ENCODE measurements at places on chromosomes 3 and 15.

GRCh38 chr3:6251612-6252400, 609.1 kb upstream of the GRM7 start:
- no peak for DNase-seq

- no peak for DNase-seq
These were observed 568.3 kb downstream of the AGBL1 start for GRCh38 chr15:86647810-86648440.

DNA sequence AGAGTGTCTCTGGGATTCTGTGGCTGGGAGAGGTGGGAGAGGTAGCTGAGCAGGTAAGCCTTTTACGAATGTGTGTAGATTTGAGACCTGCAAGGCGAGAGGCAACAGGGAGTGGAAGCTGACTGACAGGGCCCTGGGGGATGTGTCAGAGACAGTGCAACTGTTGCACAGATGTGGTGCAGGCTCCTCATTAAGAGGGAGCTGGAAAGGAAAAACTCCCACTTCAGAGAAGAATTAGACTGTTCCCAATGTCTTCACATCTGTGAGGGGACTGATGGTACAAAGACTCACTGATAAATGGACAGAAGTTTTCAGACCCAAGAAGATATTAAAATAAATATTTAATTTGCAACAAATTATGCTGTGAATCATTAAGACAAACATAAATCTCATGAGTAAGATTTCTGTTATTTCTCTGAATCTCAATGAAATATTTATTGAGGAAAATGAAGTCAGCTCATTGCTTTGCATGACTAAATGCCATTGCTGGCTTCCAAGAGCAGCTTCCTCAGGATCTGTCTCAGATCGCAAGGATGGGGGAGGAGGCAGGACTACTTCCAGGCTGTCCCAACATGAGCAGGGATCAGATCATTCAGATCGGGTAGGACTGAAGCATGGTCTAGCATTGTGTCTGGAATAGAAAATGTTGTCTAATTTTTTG, 127.3 kb upstream of the ROPN1 start:
- peak; percentile 45 for DNase-seq

- peak; percentile 60 for DNase-seq
These were observed 77.2 kb downstream of the TBC1D2B start for GRCh38 chr15:78000091-78000926.

DNA sequence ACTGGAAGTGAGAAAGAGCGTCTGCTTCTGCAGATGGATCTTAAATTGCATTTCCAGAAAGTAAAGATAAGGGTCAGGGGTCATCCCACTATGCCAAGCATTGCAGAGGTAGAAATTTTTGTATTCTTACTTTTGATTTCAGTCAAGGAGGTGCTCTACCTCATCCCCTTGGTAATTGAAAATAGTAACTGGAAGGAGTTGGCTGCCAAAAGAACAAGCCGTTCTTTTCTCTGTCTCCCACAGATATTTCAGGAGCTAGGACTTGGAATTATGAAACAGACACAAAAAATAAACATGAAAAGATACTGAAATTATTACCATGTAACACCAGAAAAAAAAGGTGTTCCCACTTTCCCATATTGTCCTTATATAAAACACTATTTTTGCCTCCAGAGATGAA, 309.9 kb upstream of the UMPS start:
- no peak for DNase-seq

GRCh38 chr3:135878501-135878900, 87.0 kb upstream of the PPP2R3A start:
- no peak for DNase-seq

DNA sequence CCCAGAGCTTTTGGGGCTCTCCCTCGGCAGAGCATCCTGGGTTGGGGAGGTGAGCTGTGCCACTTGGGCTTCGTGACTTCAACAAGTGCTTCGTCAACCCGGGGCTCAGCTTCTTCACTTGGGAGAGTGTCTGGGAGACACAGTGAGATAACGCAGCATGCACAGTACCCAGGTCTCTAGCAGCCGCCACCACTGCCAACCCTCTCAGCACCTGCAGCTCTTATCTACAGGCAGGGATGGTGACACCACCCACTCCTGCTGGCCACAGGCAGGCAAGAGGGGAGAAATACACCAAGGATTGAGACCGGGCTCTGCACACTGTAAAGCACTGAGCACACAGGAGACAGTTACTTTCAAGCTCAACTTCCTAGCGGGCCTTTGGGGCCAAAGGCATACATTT, 11.6 kb downstream of the TKT start:
- DNase-seq, result no peak

DNA sequence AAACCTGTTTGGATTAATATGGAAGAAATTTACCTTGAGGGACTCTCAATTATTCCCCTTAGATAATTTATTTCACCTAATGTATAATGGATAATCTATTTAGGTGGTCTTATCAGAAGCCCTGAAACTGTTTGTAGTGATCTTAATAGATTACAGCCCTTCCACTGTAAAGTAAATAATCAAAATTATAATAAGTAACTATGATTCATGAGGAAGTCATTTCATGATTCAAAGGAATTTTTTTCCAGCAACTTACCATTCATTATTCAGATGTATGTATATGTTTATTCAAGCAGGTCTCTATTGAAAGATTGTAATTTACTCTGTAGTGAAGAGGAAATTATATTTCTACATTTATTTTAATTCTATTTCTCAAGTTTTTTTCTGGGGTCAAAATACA, 250.6 kb upstream of the ROBO1 start:
- peak; percentile 7 for DNase-seq

DNA sequence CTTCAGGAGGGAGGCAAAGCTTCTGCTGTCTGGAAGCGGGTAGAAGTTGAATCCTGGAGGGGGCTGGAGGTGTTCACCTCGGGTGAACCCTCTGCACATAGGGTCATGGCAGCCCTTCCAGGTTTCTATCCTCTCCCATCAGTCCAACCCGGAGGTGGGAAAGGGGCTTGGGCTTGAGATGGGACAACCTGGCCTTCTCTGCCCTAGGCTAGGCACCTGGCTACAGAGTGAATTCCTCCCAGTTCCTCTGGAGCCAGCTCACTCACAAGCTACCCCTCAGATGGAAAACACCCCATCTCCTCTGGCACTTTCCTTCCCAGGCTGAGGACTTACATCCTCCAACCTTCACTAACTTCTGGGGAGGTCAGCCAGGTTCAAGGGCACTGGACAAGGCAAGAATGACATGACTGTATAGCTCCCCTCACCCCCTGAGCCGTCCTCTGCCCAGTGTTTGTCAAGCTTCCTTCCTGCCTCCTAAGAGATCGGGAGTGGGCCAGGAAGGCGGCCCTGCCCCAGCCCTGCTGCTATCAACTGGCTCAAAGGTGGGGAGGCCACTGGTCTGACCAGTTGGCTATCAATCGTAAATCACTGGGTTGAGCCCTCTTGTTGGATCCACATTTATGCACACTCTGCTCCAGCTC, 45.8 kb downstream of the KLF15 start:
- no peak for DNase-seq

- DNase-seq, result no peak
These were observed 460.7 kb downstream of the IGSF11 start for GRCh38 chr3:118573912-118574311.

DNA sequence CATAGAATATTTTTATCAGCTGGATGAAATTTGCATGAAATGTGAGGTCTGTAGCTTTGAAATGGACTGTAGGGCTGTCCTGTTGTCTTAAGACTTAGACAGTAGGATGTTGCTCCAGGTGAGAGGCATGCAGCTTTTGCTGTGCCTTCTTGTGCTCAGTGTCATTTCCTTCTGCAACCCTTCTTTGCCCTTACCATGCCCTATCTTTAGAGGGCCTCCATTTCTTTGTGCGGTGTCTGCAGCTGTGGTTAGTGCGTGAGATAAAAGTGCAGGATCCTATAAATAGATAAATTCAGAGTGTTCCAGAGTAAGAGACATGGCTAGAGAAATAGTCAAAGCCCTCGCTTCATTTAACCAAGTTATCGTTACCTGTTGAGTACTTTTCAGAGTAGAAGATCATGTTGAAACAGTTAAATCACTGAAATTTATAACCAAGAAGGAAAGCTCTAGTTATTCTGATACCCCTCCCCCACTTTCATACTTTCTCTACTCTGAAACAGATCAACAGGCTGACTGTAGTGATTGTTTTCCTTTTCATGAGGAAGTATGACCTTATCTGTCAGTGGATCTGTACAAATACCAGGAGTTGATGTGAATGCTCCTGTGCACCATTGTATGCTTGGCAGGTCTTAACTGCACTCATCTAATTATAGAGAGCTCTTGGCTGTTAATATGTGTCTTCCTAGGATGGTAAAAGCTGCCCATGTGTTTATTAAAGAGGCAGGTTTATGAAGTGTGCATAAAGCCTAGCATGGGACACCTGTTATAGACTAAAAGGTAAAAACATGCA, 18.2 kb downstream of the EIF3J start:
- no peak for DNase-seq

- no peak for DNase-seq
These were observed 424.8 kb upstream of the TPM1 start for GRCh38 chr15:62617741-62618140.

GRCh38 chr3:136353461-136353860, 103.3 kb downstream of the PCCB start:
- no peak for DNase-seq

GRCh38 chr15:57375827-57376695, at the start of gene CGNL1:
TSS of gene CGNL1 (plus strand) at chr15:57376505. CDS start at chr15:57438000, 61,495 bp downstream.
- DNase-seq, result no peak

DNA sequence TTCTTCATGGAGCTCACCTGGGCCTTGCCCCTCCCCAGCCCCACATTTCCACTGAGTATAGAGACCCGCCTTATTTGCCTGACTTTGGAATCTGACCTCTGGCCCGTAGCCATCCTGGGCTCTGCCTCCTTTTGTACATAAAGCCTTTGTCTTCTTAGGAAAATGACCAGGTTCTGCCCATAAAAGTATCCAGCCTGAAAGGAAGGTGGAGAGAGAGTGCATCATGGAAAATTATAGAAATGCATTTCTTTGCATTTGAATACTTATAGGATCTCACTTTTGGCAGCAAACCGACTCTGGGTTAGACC, 3.6 kb upstream of the SH2D7 start:
- no peak for DNase-seq

GRCh38 chr3:173870976-173871375, 473.4 kb downstream of the NLGN1 start:
- no peak for DNase-seq

- DNase-seq, result no peak
These were observed 113.4 kb downstream of the SRGAP3 start for GRCh38 chr3:9135930-9136525.

DNA sequence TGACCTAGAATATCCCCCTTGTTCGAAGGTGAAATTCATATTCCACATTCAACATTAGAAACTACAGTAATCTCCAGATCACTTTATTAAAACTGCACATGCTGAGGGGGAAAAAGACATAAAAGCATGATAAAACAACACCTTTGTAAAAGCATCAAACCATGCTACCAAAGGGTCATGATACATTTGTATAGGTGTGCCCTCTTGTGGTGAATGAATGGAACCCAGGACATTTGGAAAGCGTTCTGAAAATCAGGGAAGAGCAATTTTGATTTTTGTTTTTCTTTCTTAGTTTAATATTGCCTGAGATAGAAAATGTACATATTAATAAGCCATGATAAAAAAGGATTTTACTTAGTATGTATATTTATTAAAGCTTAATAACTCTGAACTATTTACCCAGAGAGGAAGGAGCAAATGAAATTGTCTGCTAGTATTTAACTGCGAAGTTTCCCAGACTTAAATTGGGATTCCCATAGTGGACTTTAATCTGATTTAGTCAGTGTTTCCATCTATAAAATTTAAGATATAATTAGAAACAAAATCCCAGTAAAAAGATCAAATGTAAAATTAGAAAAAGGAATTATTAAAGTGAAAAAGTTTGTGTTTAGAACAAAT, 105.8 kb upstream of the ARL6 start:
- DNase-seq, result peak; percentile 19

GRCh38 chr3:186798239-186798874, 7.9 kb downstream of the RFC4 start:
- DNase-seq, result no peak
